ENCODE measurements at places on chromosomes 1 and 21. TPM values are rescaled to one million over a fixed set of nuclear protein-coding genes. Genes with fewer than 3 reads are reported as not detected.

- DNase-seq: no peak
Measured at GRCh38 chr1:2965676-2966075, 55.6 kb upstream of the ACTRT2 start.

The OR6F1 gene
- not detected for total RNA-seq

The USH2A gene
- total RNA-seq: 0.02 TPM

The DCST1 gene
- not detected for total RNA-seq

DNA sequence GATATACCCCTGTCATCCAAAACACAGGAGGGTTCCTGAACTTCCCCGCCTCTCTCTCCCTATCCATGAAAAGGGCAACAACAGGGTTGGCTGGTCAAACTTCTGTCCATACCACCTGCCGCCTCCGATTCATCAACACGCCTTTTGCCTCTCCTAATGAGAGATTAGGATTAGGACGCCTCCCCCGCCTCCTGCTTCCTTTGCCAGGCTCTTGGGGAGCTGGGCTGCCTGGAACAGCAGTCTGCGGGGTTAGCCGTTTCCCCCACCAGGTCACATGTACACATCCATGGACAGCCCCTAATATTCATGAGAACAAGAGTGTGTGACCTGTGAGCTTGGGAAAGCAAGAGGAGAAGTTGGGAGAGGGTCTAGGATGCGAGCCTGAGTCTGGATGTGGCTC lies 2.3 kb upstream of the OPTC start:
- no peak for DNase-seq

DNA sequence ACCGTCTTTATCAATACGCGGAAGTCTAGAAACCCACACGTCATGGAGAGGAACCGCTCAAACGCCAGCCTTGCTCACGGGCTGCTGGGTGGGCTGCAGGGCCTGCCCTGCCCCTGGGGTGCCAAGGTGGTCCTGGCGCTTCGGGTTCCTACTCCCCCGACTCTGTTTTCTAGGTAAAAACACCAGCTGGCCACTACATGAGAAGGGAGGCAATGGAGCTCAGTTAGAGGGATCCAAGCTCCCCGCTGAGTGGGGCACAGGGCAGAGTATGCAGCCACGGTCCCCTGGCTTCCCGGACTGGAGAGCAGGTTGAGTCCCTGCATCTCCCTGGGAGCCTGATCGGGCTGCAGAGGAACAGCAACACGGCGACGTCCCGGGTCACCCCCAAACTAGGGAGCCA lies 41.2 kb upstream of the RIPK4 start:
- no peak for DNase-seq

DNA sequence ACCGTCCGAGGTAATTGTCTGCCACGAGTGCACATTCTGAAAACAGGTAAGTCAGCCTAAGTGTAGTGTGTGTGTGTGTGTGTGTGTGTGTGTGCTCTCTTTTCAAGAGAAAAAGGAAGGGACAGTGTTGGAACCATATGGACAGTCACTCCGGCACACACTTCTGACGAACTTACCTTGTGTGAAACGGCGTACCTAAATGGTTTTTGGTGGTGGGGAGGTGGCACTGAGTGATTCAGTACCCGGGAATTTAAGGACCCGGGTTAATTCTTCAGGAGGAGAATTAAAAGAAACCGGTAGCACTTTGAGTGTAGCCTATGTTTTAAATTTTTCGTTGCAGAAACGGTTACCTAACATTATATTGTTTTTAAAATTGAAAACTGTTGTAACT lies 286 bp downstream of the ODR4 start:
- no peak for DNase-seq

The NGF gene
- 1.6 TPM for total RNA-seq

DNA sequence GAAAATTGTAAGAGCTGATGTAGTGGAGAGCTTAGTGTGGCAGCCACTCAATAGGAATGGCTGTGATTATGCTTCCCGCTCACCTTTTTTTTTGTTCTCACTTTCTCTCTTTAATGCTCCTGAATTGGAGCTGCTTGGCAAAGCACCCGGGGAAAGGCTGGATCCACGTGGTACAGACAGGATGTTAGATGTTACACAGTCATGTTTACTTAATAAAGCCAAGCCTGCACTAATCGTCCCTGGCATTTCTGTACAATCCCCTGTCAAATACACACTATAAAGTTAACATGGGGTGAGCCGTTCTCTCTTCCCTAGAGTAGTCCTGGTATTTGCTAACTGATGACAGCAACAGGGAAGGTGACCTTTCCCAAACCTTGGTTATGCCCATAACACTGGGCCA lies 187.8 kb downstream of the ZSCAN20 start:
- no peak for DNase-seq

The OR11L1 gene
- not detected for total RNA-seq

DNA sequence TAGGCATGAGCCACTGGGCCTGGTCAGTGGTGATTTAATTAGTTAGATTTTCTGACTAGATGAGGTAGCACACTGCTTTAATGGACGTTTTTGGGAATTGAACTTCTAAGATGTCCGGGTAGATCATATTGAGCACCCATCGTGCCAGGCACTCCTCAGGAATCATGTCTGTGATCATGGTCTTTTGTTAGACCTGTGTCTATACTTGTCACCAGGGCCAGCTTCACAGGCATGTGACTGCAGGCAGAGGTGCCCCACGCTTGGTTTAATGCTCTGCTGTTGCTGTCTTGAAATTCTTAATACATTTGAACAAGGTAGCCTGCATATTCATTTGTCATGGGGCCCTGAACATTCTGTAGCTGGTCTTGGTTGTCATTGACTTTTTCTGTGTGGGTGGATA lies 19.6 kb downstream of the UBE4B start:
- no peak for DNase-seq

DNA sequence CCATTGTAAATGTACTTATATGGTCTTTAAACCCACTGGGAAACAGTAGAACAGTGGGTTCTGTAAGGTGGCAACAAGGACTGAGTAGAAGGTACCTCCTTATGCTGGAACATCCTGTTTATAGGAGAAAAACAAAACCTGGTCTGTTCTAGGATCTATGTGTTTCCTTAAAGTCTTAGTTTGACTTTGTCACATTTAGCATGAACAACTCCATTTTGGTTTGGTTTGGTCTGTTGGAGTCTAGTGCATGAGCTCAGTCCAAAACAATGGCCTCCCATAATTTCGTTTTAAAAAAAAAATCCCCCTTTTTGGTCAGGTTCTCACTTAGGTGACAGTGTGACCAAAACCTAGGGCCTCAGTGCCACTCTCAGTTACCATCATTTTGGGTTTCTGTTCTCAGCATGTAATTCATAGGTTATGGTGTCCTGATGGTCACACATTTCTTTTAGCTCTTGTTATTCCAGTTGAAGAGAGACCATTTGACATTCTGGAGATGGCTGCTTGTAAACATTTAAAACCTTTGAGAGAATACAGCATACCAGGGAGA lies 66.4 kb upstream of the IL12RB2 start:
- no peak for DNase-seq

DNA sequence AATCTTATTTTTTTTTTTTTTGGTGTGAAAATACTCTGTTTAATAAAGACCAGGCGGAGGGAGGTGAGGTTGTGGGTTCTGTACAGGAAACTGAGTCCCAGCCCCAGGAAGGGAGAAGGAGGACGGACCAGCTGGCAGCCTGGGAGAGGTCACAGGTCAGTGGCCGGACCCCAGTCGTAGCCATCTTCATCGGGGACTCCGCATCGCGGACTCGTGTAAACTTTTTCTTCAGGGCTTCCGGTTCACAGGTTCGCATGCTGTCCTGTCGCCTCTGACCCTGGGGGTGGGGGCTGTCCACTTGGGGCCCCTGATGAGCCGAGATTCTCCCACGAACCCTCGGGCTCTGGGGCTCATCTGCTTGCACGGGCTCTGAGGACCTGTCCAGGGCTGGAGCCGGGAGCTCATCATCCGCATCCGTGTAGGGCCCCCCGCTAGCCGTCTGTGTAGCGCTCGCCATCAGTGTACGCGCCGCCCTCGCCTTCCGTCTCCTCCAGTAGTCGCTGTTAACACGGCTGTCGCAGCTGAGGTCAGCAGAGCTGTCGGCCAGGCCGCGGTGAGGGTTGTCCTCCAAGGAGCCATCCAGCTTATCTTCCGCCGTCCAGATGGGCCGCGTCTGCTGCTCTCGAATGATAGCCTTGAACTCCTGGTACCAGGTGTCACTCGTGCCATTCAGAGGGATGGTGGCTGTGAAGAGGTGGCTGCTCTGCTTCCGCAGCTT lies 975.7 kb upstream of the PRMT6 start:
- DNase-seq: no peak

GRCh38 chr1:191608367-191608766 lies 549.9 kb upstream of the RGS18 start:
- no peak for DNase-seq

The DEGS1 gene
- total RNA-seq: 83.6 TPM

The PODN gene
- not detected for total RNA-seq

The GJB4 gene
- total RNA-seq: not detected

- DNase-seq: no peak
Measured at GRCh38 chr1:219661464-219662092, 48.7 kb upstream of the ZC3H11B start.

The RERE gene
- 7.7 TPM for total RNA-seq

DNA sequence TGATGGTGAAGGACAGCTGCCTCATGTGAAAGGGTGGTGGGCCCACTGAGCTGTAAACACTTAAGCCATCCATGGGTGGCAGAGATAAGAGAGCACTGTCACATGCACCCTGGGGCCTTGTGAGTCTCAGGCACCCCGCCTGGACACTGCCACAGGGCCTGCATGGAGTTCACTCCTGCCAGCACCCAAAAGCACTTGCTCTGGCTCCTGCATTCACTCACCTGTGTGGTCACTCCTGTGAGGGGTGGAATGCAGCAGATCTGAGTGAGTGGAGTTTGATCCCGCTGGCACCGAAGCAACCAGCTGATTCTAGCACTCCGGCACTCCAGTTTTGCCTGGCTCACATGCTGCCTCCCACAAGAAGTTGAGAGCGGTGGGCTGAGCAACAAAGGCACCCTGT lies 1142.1 kb upstream of the PRMT6 start:
- DNase-seq: no peak

DNA sequence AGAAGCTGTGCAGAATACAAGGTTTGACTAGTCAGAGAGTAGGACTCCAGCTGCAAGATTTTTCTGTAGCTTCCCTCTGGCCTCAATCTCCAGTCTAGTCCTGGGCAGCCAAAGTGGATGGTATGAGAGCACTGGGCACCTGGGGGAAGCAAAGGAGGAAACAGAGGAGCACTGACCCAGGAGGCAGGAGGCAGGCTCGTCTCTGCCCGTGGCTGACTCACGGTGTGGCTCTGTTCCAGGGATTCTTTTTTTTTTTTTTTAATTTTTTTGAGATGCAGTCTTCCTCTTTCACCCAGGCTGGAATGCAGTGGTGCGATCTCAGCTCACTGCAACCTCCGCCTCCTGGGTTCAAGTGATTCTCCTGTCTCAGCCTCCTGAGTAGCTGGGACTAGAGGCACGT lies 4.1 kb upstream of the NPPB start:
- no peak for DNase-seq

DNA sequence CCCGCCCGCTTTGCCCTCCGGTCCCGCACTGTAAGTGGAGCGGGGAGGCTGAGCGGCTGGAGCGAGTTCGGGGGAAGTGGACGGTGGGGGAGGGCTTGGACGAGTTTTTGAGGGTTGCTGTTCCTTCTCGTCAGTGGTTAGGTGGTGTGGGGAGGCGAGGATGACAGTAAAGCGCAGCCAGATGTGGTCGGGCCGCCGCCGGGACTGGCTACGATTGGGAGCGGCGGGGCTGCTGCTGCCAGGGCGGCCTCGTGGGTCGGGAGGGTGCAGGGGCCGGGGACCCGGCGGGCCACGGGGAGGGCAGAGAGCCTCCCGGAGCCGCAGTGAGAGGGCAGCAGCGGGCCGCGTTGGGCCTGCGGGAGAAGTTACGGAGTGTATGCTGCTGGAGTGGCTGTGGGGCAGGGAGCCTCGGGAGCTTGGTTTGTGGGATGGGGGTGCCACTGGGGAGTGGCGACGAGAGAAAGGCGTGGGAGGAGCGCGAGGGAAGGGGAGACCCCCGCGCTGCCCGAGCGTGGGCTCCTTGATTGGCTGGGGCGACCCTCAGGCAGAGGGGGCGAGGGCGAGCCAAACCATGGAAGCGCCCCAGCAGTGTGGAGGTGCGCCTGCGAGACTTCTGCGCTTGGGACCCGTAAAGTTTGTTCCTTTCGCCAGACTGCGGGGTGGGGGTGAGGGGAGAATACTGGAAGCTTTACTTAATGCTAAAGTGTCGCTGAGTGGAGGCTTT lies 2.1 kb downstream of the ADGRL2 start:
- peak; percentile 37 for DNase-seq

GRCh38 chr1:72620453-72620852 lies 338.1 kb upstream of the NEGR1 start:
- DNase-seq: no peak

The GJB5 gene
- total RNA-seq: not detected

- peak; percentile 76 for DNase-seq
Measured at GRCh38 chr1:958823-959730, at the start of gene NOC2L. NOC2L (minus strand) TSS chr1:959256; CDS start chr1:959240, 16 bp downstream.

The L1TD1 gene
- total RNA-seq: not detected

The KRTAP27-1 gene
- not detected for total RNA-seq

The OR2T2 gene
- not detected for total RNA-seq

GRCh38 chr1:10734962-10735544 lies 61.4 kb downstream of the CASZ1 start:
- DNase-seq: no peak

GRCh38 chr1:161179698-161180097 lies 2.4 kb upstream of the B4GALT3 start:
- DNase-seq: no peak

The C1QTNF12 gene
- 1.3 TPM for total RNA-seq

DNA sequence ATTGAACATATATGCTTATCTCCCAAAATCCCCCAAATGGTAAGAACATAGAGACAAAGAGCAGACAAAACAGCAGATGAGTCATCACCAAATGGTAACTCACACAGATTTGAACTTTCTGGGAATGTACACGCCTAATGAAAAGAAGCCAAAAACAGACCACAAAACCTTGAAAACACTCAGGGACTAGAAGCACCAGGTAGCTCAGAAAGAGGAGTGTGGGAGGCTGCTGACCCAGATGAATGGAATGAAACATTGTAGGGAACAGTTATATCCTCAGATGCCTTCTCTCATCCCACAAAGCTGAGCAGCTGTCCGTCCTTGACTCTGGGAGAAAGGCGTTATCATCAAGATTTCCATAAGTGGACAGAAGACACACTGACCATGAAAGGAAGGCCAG lies 307.0 kb upstream of the USP25 start:
- no peak for DNase-seq

- DNase-seq: no peak
Measured at GRCh38 chr1:246153796-246154212, 353.3 kb downstream of the SMYD3 start.

- no peak for DNase-seq
Measured at GRCh38 chr1:17857996-17858395, 102.9 kb downstream of the ACTL8 start.

Measured in NCI-H460 (cell line).